Activated CD4-positive, alpha-beta T cell treated with anti-CD3 and anti-CD28 coated beads, Interleukin-2, amount 10 ng/mL, durations not matched to agents 7 days and 5 days (primary cell): ENCODE measurements at places on chromosomes 7 and 10.

DNA sequence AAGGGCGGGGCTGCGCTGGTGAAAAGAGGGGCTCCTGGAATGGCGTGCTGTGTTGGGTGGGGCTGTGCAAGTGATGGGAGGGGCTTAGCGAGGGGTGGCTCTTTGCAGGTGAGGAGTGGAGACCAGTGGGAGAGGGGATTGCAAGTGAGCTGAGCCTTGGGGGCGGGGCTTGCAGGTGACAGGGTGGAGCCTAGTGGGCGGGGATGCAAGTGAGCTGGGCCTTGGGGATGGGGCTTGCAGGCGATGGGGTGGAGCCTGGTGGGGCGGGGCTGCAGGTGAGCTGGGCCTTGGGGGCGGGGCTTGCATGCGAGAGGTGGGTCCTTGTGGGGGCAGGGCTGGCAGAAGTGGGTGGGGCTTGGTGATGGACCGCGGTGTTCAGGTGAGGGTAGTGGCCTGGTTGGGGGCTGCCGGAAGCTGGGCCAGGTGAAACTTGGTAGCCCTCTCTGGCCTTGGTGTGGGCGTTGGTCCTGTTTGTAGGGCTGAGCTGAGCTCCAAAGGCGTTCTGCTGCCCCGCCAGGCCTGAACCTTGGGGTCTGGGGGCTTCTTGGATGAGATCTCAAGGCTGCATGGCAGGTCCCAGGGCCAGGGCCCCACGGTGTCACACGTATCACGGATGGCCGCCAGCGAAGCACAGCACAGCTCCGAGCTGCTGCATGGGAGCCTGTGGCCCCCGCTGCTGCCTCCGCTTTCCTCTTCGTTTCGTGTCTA, 743 bp upstream of the PITRM1 start:
- no peak for DNase-seq

DNA sequence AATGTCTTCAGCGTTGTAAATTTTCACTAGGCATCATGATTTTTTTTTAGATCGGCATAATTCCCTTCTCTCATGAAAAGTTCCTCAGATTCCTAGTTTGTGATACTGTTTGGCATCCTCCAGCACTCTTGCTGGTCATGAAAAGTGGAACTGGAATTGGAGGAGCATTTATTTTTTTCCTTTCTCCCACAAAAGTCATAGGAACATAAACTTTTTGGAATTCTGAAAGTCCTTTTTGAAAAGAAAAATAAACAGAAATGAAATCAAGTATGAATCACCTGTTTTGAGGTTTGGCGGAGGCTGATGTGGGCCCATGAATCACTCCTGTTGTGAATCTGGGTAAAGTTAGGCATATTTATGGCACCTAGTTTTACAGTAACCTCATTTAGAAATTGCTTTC, 17.7 kb downstream of the CACNB2 start:
- no peak for DNase-seq

- DNase-seq, result no peak
Observed at GRCh38 chr7:5284304-5285281, 1.9 kb downstream of the SLC29A4 start.

DNA sequence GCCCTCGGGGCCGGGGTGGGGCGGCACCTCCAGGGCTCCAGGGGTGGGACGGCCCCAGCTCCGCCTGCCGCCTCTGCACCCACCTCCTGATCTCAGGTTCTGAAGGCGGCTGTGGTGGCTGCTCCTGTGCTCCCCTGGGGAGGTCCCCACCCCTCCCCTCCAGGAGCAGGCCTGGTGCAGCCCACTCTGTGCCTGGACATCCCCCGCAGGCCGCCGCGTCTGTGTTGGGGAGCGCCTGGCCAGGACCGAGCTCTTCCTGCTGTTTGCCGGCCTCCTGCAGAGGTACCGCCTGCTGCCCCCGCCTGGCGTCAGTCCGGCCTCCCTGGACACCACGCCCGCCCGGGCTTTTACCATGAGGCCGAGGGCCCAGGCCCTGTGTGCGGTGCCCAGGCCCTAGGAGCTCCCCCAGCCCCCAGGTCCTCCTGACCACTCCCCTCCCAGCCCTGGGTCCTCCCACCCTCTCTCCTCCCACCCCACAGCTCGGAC, 5.5 kb downstream of the CYP2W1 start:
- no peak for DNase-seq

DNA sequence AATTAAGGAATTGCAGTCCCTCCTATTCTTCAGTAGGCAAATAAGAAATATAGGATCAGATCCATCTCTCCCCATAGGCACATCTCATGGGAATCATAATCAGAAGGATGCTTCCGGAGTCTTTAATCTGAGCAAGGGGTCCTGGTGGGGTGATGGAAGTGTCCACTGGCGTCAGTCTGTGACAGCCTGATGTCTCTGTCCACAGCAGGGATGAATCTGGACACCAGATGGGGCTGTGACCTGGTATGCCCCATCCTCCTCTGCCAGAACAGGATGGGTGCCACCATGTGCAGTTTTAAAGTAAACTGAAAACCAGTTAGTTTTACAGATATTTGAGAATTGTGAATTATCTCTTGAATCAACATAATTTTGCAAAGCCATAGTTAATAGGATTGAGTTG, 148.7 kb downstream of the C1GALT1 start:
- DNase-seq, result no peak

DNA sequence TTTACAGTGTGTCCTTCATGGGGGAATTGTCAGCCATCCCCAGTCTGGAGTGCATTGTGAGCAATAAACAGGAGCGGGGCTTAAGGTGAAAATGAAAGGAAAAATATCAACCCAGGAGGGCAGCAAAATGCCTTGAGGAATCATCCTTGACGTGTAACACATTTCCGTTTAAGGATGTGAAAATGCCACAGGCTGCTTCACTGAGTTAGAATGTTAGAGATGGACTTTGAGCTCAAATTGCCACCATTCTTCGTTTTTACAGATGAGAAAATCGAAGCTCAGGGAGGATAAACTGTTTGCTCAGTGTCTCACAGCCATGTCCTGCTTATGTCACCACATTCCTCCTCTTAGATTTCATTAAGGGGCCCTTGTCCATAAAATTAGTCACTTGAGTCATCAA, 23.1 kb downstream of the SORCS3 start:
- DNase-seq, result no peak

- no peak for DNase-seq
Observed at GRCh38 chr10:102398172-102399020, 2.9 kb downstream of the NFKB2 start.

- peak; percentile 89 for DNase-seq
Observed at GRCh38 chr10:72260239-72260975, 13.3 kb upstream of the DDIT4 start.

GRCh38 chr7:95845007-95845406, 72.7 kb downstream of the DYNC1I1 start:
- no peak for DNase-seq

GRCh38 chr7:20797042-20797461, 10.4 kb upstream of the SP8 start:
- DNase-seq, result no peak

- DNase-seq, result no peak
Observed at GRCh38 chr10:1154531-1155295, 98.5 kb downstream of the WDR37 start.

- no peak for DNase-seq
Observed at GRCh38 chr10:124693396-124693795, 50.8 kb downstream of the FAM53B start.

DNA sequence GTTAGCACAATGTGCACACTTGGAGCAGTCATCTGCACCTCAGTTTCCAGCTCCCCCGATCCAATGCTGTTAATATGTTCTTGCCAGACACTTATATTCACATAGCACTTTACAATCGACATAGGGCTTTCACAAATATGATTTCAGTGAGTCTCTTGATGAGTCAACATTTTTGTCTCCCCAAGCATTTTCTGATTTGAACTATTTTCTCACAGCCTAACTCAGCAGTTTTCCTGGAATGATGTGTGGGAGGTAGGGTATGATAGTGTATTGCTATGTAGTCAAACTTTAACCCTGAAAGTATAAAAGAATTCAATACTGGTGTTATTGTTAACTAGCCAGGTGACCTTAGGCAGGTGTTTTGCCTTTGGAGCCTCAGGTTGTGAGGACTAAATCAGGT, 82.5 kb upstream of the LRGUK start:
- DNase-seq, result no peak

DNA sequence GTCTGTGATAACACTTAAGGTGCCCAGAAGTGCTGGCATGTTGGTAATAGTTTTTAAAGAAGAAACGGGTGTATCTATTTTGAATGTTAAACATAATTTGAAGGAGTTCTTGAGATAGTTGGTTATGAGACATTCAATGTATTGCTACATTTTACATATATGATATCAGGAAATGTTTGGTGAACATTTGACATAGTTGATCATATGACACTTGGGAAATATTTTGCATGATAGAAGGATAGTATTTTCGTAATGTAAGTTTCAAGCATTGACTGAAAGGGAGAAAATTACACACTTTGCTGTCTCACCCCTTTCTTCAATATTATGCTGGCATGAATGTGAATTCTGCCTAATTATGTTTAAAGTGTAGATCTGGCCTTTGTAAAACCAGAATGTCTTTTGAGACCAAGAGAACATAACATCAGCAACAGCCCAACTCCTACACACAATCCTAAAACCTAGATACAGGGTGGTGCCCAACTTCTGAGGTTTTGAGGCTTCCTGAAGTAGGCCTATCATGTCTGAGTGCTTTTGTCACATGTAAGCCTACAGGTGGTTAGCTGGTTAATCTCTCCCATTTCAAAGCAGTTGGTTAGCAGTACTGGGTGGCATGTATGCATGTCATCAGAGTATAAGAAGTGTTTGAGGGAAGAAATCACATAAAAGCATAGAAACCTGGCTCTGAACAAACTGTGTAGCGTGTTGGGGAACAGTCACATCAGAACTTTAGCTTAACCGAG, 2.1 kb downstream of the ADD3 start:
- peak; percentile 80 for DNase-seq

- no peak for DNase-seq
Observed at GRCh38 chr10:1674501-1674900, 62.8 kb downstream of the ADARB2 start.

DNA sequence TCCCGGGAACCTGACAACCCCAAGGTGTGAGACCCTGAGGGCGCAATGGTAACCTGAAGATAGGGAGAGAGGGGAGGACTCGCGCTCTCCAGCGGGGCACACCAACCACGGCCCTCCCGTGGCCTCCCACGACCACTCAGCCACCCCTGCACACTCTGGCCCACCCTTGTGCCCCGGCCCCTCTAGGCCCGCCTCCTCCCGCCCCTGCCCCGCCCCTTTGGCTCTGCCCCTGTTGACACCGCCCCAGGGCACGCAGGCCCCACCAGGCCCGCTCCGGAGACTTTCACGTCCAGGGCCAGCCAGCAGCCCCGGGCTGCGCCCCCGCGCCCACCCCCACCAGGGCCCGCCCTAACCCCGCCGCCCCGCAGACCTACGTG, 10.9 kb downstream of the ATG9B start:
- no peak for DNase-seq

GRCh38 chr7:142809671-142810070, 38.9 kb downstream of the PRSS2 start:
- no peak for DNase-seq

DNA sequence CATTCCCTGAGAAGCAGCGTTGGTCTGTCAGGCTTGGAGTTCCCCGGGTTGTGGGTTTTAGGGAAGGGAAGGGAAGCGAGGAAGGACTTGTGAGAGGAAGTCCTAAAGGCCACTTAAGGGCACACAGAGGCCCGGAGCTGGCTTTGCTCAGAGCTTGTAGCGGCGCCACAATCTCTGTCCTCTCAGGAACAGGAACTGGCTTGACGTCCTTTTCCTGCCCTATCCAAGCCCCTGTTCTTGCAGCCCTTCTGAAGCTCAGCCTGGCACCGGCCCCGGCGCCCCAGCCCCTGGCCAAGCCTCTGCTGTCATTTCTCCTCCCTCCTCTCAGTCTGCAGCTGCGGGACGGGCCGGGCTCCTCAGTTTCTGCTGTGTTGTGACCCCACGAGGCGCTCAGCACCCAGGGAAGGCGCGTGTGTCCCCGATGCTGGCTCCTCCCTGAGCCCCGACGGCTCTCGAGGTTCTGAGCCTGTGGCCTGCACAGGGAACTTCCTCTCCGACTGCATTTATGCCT, at the start of gene GIMAP8:
GIMAP8 (plus strand) TSS at position 140 of the 511 bp plus-strand sequence. CDS start 16,069 bp downstream, outside the sequence.
- DNase-seq, result peak; percentile 75

DNA sequence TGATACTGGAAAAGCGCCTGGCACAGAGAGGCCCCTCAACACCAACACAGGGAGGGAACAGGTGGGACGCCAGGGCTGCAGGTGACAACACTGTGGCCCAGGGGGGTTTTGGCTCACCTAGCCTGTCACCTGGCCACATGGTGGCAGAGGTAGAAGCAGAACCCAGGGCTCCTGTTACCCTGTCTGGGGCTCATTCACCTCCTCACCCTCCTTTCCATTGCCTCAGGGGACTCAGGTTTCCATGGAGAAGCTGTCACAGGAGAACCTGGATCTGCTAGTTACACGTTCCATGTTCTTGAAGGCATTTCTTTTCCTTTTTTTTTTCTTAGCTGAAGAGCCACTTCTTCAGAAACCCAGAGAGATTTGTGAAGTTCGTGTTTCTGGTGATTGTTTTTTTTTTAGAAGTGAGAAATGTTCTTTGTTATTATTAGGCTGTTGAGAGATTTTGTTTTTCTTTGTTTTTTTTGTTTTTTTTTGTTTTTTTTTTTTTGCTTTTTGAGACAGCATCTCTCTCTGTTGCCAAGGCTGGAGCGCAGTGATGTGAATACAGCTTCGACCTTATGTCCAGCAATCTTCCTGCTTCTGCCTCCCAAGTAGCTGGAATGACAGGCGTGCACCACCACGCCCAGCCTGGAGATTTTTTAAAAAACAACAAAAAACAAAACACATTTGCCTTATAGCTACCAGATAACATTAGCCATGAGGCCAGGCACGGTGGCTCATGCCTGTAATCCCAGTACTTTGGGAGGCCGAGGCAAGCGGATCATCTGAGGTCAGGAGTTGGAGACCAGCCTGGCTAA, 16.0 kb downstream of the DENND2A start:
- no peak for DNase-seq

- no peak for DNase-seq
Observed at GRCh38 chr10:93475871-93476270, 6.3 kb downstream of the MYOF start.

GRCh38 chr10:34477249-34477648, 337.8 kb downstream of the PARD3 start:
- DNase-seq, result no peak

DNA sequence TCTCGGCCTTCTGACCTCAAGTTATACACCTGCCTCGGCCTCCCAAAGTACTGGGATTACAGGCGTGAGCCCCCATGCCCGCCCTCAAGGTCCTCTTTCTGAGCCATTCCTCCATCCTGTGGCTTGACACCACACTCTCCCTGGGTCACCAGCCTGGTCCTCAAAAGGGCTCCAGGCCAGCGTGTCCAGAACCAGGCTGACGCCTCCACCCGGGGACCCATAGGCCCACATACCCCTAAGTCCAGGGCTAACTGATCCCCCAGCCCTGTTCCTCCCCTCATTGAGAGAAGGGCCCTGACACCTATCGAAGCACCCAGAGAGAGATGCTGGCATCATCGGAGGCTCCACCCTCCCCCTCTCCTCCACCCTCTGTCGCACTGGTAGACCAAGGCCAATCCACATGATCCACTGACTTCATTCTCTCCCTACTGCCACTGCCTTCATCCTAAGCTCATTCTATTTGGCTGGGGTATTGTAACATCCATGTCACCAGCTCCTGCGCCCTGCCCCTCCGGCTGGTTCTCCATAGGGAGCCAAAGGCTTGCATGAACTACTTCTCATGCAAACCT, 46.7 kb downstream of the TMEM270 start:
- no peak for DNase-seq

GRCh38 chr7:122764020-122764419, 61.3 kb upstream of the RNF148 start:
- no peak for DNase-seq

GRCh38 chr7:140625908-140626868, 14.4 kb downstream of the DENND2A start:
- DNase-seq, result no peak
